ENCODE measurements at places on chromosomes 6 and 20. TPM values are rescaled to one million over a fixed set of nuclear protein-coding genes. Genes with fewer than 3 reads are reported as not detected.

COL10A1 gene
- total RNA-seq = 3.4 TPM

SPDEF gene
- 1.2 TPM for total RNA-seq

FRS3 gene
- total RNA-seq = 5.2 TPM

CLIC5 gene
- total RNA-seq = 1.5 TPM

FOXF2 gene
- 0.32 TPM for total RNA-seq

TFB1M gene
- total RNA-seq = 16.3 TPM

NRSN2 gene
- total RNA-seq = 21.0 TPM

MYLK2 gene
- total RNA-seq = 10.8 TPM

NKX2-2 gene
- 3.5 TPM for total RNA-seq

RNF144B gene
- 5.5 TPM for total RNA-seq

PDCD2 gene
- 39.2 TPM for total RNA-seq

SIRPG gene
- 0.12 TPM for total RNA-seq

BFSP1 gene
- total RNA-seq = 1.5 TPM

ACTL10 gene
- total RNA-seq = 3.1 TPM

LTA gene
- total RNA-seq = not detected

HCRTR2 gene
- not detected for total RNA-seq

COL19A1 gene
- 0.86 TPM for total RNA-seq

EBF4 gene
- 16.4 TPM for total RNA-seq

METTL24 gene
- total RNA-seq = 2.0 TPM

KCNQ2 gene
- 1.5 TPM for total RNA-seq

COL20A1 gene
- not detected for total RNA-seq

ABHD16B gene
- total RNA-seq = not detected

SNAP25 gene
- 8.4 TPM for total RNA-seq

TNXB gene
- total RNA-seq = 15.2 TPM

PKIB gene
- 3.4 TPM for total RNA-seq

Measured in pancreas (tissue), 10 donors.